Activated CD8-positive, alpha-beta memory T cell treated with anti-CD3 and anti-CD28 coated beads for 48 hours (primary cell): ENCODE measurements at places on chromosomes 1 and 21.

DNA sequence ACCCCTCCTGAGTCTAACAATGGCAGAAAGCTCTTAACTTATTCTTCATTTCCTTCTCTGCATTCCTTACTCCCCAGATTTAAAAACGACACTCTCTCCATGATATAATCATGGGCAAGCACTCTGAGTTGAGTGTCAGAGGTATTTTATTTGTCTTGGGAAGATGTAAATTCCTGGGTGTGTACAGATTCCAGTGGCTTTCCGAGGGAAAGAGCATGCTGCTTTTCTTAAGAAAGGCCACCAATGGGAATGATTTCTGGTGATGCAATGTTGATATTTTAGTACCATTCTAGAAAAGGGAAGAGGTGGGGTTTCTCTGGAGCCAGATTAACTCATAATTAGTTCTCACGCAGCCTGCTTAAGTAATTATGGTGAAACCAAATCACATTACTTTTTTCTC lies 47.8 kb upstream of the BTG3 start:
- DNase-seq = no peak

DNA sequence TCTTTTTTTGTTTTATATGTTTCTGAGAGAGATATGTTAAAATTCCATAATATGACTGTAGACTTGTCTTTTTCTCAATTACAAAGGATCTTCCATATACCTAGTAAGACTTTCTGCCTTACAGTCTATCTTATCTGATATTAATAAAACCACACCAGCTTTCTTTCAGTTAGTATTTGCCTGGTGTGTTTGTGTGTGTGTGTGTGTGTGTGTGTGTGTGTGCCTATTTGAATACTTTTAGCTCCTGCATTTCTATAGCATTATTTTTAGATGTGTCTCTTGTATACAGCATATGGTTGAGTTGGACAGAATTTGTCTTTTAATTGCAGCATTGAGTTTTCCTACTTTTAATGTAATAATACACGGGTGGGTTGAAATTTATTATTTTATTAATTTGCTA lies 27.5 kb downstream of the ST6GALNAC3 start:
- no peak for DNase-seq

DNA sequence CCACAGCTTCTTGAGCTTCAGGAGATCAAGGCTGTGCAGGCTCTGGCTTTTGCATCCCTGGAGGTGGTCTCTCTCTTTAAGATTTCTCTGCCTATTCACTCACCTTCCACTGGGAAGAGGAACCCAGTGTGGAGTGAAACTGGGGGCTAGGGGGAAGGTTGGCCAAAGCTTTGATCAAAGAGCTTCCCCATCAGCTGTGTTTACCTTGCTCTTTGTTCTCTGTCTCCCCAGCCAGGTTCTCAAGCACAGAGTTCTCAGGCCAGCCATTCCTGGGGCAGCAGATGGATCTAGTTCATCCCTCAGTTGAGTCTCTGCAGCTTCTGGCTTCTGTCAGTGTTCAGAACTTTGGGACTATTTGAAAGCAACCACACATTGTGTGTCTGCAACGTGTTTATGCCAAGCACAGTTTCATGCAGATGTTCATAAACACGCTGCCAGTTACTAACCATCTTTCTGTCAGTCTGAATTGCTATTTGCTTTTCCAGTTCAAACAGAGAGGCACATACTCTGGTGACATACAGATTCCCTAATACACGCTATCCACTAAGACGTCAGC lies 17.2 kb upstream of the MRPS14 start:
- no peak for DNase-seq

GRCh38 chr1:21334214-21335087 lies 44.2 kb upstream of the ECE1 start:
- peak; percentile 56 for DNase-seq

- no peak for DNase-seq
Measured at GRCh38 chr1:93681101-93681988, at the start of gene BCAR3. Gene BCAR3 (minus strand): TSS chr1:93681837. CDS start chr1:93674930, 6,907 bp downstream.

GRCh38 chr1:91765293-91765692 lies 120.7 kb downstream of the TGFBR3 start:
- no peak for DNase-seq

DNA sequence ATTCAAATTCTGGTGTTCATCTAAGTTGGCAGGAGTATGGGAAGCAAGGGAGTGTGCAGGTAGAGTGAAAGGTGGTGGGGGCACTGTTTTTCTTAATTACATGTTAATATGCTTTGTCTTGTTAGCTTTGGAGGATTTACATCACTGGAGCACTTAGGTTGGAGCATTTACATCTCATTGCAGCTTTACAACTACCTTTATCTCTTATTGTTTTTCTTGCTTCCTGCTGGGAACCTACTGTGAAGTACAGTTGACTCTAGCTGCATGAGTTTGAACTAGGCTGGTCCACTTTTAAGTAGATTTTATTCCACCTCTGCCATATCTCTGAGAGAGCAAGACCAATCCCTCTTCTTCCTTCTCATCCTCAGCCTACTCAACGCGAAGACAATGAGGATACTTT lies 554.8 kb upstream of the B3GALT2 start:
- DNase-seq = no peak

- no peak for DNase-seq
Measured at GRCh38 chr1:150563340-150564038, 14.3 kb downstream of the ADAMTSL4 start.
